ENCODE measurements at places on chromosomes 11 and 22.

- no peak for DNase-seq
These were observed 46.3 kb downstream of the TRAF6 start for GRCh38 chr11:36463781-36464180.

DNA sequence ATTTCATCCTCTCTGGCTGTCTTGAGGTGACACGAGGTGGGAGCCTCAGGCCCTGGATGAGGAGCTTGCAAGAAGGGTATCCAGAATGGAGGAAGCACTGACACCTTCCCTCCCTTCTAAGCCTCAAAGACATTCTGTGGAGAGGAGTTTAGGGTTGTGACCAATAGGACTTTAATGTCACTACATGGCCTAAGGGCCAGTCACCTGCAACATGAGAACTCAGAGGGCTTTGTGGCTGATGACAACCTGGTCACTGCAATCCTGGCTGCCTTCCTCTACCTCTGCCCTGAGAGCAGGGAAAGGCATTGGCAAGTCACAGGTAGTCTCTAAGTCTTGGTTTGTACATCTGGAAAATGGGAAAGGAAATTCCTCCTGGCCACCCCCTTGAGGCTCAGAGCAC, 33.7 kb downstream of the PISD start:
- DNase-seq, result no peak

GRCh38 chr11:967995-968751, 42.5 kb downstream of the AP2A2 start:
- DNase-seq, result no peak

GRCh38 chr11:84922212-84922805, 704.8 kb downstream of the DLG2 start:
- no peak for DNase-seq

GRCh38 chr11:12433571-12434324, 56.4 kb downstream of the PARVA start:
- no peak for DNase-seq

GRCh38 chr22:46066691-46067090, 83.6 kb upstream of the PPARA start:
- DNase-seq, result peak; percentile 23

- no peak for DNase-seq
These were observed 2.1 kb downstream of the HBD start for GRCh38 chr11:5232176-5232575.

DNA sequence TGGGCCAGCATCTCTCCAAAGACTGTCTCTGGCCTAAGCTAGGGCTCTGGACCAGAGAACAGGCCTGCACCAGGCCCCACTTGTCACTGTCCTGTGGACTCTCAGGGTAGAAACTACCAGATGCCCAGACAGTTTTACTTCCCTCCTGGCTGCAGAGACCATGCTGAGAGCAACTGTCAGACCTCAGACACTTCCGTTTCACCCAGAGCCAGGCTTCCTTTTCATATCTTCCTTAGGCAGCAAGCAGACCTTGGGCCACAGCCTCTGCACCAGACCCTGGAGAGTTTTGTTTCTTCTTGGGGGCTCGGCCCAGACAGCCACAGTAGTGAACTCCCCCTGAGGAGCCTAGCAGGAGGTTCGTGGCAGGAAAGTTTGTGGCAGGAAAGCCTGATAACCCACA, 12.1 kb upstream of the FCHSD2 start:
- DNase-seq, result no peak

GRCh38 chr22:37569921-37570660, 9.8 kb downstream of the LGALS2 start:
- DNase-seq, result no peak

- DNase-seq, result no peak
These were observed 83.9 kb upstream of the PARVA start for GRCh38 chr11:12293486-12293885.

GRCh38 chr11:14232652-14233051, 126.3 kb downstream of the RRAS2 start:
- DNase-seq, result no peak

DNA sequence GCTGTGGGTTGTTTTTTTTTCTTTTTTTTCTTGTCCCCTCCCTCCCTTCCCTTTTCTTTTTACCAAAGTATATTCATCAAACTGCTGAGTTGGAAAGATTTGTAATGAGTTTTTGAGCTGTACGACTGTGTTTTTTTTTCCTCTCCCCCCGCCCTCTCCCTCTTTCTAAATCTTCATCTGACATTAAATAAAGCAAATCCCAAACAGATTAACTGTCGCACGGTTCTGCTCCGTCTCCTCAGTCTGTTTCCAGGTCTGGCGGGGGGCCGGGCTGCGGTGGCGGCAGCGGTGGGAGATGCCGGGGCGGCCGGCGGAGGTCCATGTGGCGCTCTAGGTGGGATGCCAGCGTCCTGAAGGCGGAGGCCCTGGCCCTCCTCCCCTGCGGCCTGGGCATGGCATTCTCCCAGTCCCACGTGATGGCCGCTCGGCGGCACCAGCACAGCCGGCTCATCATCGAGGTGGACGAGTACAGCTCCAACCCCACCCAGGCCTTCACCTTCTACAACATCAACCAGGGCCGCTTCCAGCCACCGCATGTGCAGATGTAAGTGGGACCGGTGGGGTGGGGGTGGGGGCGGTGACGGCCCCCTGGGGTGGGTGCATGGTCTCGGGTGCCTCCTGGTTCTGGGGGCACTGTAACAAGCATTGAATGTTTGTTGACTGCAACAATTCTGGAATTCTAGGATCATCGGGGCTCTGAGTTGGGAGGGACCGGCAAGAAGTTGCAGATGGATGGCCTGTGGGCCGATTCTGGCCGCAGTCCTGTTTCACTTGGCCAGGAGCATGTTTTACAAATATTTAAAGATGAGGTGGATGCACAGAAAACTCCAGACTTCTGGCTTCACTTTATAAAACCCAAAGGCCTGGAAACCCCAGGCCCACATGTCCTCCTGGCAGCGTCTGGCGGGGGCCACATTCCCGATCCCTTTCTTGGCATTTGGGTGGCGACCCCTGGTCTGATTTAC, 13.1 kb downstream of the MPPED1 start:
- no peak for DNase-seq

- peak; percentile 22 for DNase-seq
These were observed 25.7 kb upstream of the HMGXB4 start for GRCh38 chr22:35231585-35232084.

DNA sequence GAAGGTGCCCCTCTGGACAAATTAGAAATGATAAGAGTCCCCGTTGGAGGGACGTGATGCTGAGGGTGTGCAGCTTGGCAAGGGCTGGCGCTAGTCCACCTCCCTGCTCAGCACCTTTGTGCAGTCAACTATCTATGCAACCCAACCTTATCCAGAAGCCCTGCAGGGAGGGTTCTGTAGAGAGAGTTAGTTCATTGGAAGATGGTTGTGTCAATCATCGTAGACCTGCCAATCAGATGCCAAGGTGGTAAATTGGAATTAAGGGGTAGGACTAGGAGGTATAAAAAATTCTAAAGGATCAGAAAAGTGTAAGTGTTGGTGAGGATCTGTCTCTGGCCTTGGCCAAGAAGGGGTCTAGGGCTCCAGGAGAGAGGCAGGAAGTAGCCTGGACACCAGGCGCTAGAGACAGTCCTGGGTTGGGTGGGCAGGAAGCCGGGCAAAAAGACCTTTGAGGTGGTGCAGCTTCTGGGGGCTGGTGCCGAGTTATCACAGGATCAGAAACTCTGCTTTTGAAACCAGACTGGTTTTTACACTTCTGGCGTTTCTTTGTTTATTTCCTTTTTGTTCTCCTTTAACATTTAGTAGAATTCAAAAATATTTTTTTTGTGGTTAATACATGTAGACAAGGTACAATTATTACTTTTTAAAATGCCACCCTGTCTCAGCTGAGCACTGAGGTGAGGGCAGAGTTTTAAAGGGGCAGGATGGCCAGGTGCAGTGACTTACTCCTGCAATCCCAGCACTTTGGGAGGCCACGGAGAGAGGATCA, 1.6 kb downstream of the C1QTNF6 start:
- DNase-seq, result peak; percentile 54

DNA sequence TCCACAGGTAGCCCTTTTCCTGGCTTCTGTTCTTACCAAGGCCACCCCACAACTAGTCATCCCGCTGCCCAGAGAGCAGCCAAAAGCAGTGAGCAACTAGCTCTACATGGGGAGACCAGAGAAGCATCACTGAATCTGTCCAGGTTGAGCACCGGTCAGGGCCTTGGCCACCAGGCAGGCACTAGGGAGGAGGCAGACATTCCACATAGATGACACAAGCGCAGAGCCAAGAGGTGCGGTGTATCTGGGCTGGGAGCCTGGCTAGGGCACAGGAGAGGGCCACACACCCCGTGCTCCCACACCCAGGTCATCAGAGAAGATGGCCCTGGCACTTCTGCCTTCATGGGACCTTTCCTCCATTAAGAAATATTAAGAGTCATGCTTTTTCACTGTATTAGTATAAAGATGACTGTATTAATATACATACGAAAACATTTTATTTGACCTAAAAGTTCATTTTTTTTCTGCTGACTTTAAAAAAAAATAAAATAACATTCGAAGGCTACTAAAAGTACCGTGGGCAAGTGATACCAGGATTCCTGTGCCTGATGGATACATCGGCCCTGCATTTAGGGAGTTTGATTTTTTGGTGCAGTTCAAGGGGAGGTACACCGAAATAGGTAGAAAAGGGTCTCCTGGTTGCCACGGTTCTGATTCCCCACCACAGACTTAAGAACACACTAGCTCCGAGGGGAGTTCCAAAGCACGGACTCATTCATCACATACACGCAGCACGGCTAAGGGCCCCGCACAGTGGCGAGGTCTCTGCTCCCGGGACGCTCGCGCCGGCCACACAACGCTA, 1.2 kb downstream of the DGCR2 start:
- DNase-seq, result no peak

- no peak for DNase-seq
These were observed 32.2 kb downstream of the ELMOD1 start for GRCh38 chr11:107623183-107623582.

DNA sequence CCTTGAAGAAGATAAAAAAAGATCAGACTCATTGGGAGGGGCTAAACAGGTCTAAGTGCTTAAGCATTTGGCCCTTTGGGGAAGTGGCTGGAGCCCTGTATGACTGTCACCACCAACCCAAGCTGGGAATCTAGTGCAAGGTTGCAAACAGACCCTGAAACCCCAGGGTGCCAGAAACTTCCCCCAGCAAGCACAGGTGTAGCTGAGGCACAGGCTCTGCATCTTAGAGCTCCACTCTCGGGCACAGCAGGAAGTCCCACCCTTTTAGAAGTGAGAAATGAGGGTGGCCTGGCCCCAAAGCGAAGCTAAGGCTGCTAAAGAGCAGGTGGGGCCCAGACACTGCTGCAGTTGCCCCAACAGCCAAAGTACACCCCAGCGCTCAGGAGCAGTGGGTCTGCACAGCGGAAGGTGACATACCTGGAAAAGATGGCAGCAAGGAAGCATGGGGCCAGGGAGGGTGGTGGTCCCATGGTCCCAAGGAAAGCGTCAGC, 5.8 kb upstream of the KDM2A start:
- DNase-seq, result no peak

- no peak for DNase-seq
These were observed 29.2 kb upstream of the DAGLA start for GRCh38 chr11:61650781-61651571.

- DNase-seq, result no peak
These were observed 3.8 kb upstream of the SHISAL1 start for GRCh38 chr22:44316393-44317122.

DNA sequence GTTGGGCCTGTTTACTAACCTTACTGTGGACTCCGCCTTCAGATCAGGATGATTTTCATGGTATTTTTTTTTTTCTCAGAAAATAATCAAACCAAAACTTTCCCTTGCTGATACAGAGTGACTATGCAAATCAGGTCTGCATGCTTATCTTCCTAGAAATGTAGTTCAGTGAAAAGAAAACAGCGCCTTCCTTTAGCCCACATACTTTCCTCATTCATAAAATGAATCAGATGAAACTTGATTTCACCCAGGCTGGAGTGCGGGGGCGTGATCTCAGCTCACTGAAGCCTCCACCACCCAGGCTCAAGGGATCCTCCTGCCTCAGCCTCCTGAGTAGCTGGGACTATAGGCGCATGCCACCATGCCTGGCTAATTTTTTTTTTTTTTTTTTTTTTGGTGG, 26.0 kb downstream of the ZNRF3 start:
- no peak for DNase-seq

- no peak for DNase-seq
These were observed 67.0 kb downstream of the MAML2 start for GRCh38 chr11:96275801-96276594.

- no peak for DNase-seq
These were observed 146.8 kb upstream of the DDI1 start for GRCh38 chr11:103889679-103890078.

- DNase-seq, result peak; percentile 76
These were observed 66.5 kb upstream of the CLMP start for GRCh38 chr11:123261345-123262106.

DNA sequence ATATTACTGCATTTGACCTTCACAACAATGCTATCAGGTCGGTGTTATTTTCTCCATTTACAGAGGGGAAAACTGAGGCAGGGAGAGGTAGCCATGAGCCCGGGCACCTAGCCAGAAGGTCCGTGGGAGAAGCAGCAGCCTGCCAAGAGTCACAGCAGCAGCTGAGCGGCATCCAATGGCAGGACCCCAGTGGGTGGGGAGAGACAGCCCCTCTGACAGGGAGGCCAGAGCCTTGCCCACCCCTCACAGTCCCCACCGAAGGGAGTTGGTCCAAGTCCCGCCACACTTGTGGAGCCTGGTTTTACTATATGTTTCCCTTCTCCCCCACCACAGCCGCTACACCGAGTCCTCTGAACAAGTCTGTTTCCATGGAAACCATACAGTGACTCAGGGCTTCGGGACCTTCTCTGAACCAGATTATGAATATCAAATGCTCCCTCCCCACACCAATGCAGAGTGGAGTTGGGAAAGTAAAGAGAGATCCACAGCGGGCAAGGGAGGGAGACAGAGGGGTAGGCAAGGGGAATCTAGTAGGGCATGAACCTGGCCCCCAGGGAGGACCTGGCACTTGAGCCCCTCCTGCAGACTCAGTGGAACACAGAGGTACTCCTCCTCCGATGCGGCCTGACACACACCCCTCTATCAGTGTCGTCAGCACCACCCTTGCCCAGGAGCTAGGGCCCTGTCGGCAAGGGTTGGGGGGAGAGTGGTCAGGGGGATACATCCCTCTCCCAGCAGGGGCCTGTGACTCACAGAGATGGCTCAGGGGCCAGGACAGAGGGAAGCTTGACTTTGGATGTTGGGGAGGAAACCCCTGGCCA, 2.5 kb downstream of the CHST1 start:
- no peak for DNase-seq

GRCh38 chr22:20205464-20205963, 54.7 kb upstream of the CCDC188 start:
- no peak for DNase-seq

Data from uterus (tissue), 4 donors.